ENCODE measurements at places on chromosomes 5 and 9. TPM values are rescaled to one million over a fixed set of nuclear protein-coding genes. Genes with fewer than 3 reads are reported as not detected.

GRCh38 chr5:56343988-56344387 lies 110.9 kb upstream of the ANKRD55 start:
- no peak for DNase-seq

The DMRT3 gene
- total RNA-seq, result not detected

DNA sequence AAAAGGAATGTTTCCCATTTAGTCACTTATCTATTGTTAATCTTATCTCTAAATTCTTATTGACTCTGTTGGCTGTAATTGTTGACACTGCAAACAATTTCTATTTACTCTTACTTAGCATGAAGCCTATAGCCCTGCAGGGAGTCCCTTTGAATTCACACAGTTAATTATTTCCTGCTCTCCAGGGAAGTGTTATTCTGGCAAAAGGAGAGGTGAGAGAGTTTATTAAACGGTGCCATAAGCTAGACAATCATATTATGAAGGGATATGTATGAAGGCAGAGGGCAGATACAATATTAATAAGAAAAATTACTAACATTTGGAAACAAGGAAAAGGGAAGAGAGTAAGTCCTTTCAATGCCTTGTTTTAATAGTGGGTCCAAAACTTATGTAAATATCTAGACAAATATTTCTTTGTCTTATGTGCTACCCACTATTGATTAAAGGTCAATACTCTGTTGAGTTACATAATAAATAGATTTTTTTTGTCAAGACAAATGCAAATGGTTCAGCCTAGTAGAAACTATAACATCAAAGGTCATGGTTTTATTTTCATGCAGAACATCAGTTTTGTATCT lies 107.1 kb downstream of the CDH18 start:
- no peak for DNase-seq

- DNase-seq, result no peak
Observed at GRCh38 chr9:129838707-129839259, 3.5 kb downstream of the USP20 start.

- no peak for DNase-seq
Observed at GRCh38 chr9:121262423-121262822, 5.5 kb upstream of the GSN start.

DNA sequence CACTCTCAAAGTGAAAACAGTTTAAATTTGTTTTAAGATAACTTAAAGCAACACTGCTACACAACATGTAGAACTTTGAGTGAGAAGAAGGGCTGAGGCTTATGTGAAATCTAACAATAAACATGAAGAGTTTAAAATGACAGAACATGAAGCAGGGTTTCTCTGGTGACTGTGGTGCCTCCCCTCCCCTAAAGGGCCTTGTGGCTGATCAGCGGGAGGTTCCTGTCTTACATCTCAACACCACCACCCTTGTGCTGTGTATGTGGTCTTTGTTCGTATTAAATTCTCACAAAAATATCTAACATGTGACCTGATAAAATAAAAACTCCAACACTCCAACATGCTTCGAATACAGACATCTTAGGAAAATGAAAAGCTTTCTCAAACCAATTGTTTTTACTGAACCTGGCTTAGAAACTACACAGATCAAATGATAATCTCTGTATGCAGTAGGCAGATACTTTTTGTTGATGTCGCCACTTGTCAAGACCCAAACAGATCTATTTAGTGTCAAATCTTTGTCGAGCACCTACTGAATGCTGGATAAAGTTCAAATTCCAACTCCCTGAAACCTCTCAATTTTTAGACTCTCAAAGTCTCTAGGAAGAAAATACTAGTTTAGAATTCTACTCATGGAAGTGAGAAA lies 9.9 kb upstream of the IQGAP2 start:
- DNase-seq, result no peak

The IFNA21 gene
- not detected for total RNA-seq

DNA sequence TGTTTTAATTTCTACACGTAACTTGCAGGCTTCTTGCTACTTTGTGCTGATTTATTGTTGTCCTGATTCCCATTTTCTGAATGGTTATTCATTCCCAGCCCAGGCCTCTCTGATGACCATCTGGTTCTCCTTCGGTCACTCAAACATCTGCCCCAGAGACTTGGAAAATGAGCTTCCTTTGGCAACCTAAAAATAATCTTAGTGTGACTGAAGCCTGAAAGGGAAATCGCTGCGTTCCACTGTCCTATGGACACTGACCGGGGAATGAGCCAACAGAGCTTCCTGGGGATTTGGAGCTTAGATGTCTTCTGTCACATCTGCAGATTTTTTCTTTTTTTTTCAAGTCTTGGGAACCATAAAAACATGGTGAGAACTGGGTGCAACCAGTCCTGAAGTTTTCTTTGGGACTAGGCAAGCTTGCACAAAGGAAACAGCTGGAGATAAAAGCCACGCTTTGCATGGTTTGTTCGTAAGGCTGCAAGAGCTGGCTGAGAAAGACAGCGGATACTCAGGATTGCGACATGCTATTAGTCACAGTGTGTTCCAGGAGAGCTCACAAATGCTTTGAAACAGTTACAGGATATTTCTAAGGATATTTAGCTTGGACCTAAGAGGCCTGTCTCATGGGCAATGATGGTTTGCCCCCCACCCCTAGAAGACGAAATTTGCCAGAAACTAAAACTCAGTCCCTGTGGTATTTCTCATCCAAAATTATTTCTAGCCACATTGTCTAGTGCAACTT lies 146.2 kb downstream of the GOLPH3 start:
- no peak for DNase-seq

The ZNF608 gene
- total RNA-seq, result 32.6 TPM

- DNase-seq, result no peak
Observed at GRCh38 chr5:149227168-149227826, 44.4 kb upstream of the AFAP1L1 start.

GRCh38 chr9:95441081-95441480 lies 75.7 kb downstream of the PTCH1 start:
- DNase-seq, result no peak

GRCh38 chr5:41264019-41264418 lies 50.7 kb upstream of the C6 start:
- no peak for DNase-seq

DNA sequence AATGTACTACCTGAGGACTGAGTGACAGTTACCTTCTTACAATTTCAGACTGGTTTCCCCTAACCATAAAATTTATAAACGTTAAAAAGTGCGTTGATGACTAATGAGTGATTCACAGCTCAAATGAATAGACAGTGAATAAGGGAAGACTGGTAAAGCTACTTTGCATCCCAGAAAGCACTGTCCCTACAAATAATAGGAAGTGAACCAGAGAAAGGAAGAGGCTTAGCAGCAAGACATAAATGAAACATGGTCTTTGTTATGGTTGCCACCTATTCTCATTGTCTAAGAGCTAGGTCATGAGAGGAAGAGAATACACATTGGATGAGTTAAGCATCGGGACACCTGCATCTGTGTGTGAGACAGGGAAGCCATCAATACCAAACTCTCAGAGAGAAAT lies 849.2 kb downstream of the TAF11L14 start:
- no peak for DNase-seq

The GTF3C5 gene
- total RNA-seq, result 103 TPM

The KIF24 gene
- 2.1 TPM for total RNA-seq

GRCh38 chr9:133421615-133422542 lies at the start of gene ADAMTS13:
Gene ADAMTS13 (plus strand): TSS chr9:133422367. CDS start chr9:133422444, 77 bp downstream.
- no peak for DNase-seq

GRCh38 chr5:7852988-7853387 lies 2.1 kb upstream of the CFAP90 start:
- DNase-seq, result no peak

DNA sequence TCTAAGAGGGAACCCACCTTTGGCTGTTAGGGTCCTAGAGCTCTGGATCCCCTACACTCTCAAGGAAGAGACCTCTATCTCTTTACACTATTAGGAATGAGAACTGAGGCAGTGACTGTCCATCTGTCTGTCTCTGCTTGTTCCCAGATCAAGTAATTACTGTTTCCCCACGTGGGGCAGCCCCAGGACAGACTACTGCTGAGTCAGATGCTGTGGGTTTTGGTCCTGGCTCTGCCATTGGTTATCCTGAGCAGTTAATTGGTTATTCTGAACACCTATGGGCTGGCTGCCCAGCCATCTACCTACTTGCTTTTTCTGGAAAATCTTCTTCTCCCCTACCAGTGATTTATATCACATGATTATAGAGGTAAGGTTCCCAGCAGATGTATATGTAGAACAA lies 33.3 kb downstream of the FBXO10 start:
- DNase-seq, result no peak

The IRX4 gene
- total RNA-seq, result not detected

- no peak for DNase-seq
Observed at GRCh38 chr5:60763061-60763460, 63.1 kb upstream of the DEPDC1B start.

The IFNB1 gene
- not detected for total RNA-seq

The ADAMTS13 gene
- total RNA-seq, result 13.2 TPM

- DNase-seq, result no peak
Observed at GRCh38 chr5:169106911-169107706, 193.8 kb downstream of the SLIT3 start.

Measured in Peyer's patch (tissue), 4 donors.